Activated naive CD8-positive, alpha-beta T cell treated with anti-CD3 and anti-CD28 coated beads, Interleukin-2, amount 10 ng/mL, durations not matched to agents 7 days and 5 days (primary cell): ENCODE measurements at places on chromosomes 3 and 15. TPM values are rescaled to one million over a fixed set of nuclear protein-coding genes. Genes with fewer than 3 reads are reported as not detected.

DNA sequence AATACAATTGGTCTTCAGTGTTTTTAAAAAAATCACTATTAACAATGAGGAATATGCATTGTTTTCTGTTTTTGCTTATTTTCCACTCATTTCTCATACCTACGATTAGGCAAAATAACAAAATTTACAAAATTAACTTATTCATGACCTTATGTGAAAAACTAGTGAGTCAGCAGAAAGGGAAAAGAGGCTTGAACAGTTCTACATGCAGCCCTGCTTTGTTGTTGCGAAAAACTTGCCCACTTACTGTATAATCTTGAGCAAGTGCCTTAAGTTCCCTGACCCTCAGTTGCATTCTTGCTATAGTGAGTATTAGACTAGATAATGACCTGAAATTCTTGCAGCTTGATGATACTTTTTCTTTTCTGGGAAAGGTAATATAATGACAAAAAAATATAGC, 551.1 kb upstream of the BCHE start:
- DNase-seq: no peak

DNA sequence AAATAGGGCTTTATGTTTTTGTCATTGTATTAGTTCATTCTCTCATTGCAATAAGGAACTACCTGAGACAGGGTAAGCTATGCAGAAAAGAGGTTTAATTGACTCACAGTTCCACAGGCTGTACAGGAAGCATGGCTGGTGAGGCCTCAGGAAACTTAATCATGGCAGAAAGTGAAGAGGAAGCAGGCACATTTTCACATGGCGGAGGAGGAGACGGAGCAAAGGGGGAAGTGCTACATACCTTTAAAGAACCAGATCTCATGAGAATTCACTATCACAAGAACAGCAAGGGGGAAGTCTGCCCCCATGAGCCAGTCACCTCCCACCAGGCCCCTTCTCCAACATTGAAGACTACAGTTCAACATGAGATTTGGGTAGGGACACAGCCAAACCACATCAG, 25.6 kb downstream of the CEP63 start:
- DNase-seq: no peak

GRCh38 chr15:38670128-38671005, 105.8 kb upstream of the RASGRP1 start:
- no peak for DNase-seq

DNA sequence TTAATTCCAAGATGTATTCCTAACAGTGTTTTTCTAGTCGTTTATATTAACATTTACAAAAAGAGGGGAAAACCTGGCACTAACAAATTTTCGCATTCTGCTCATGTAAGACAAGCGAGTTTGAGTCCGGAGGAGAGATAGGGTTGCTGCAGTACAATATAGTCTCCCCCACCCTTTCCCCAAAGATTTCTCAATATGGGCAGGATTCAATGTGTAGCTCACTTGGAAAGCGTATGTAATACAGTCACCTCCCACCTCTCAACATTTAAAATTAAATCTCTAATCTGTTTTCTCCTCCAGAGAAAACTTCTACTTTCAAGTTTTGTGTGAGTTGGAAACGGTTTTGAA, 57.9 kb downstream of the CMSS1 start:
- DNase-seq: no peak

The ATP13A5 gene
- total RNA-seq: not detected

The CFAP92 gene
- total RNA-seq: 0.22 TPM
